ENCODE measurements at places on chromosomes 3 and 15.
A peak's percentile ranks its signal among the peaks of the same experiment; 100 is the strongest.

DNA sequence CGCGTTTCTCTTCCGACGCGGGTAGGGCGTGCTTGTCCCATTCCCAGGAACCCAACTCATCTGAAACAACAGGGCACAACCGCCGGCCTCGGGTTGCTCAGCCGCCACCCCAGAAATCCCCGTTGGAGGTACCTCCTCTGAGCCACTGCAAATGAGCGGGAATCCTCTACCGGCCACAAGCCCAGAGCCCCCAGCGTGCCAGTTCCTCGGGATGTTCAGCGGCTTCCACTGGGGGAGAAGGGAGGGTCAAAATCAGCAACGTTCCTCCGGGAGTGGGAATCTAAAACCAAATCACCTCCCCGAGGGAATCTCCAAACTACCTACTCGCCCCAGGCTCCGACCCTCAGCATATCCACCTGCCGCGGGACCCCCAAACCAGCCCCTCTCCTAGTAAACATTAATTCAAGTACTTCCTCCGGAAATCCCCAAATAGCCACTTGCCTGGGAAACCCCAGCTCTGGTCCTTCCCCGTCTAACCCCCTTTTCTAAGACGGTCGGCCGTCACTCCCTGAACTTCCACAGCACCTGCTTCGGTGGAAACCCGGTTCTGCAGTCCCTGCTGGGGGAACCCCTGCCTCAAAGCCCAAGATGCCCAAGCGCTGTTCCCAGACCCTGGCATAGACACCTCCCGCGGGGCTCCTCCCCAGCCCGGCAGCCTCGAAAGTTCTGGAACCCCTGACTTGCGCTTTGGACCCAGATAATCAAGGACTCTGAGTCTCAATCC, 887 bp downstream of the OXTR start:
- DNase-seq, result no peak

DNA sequence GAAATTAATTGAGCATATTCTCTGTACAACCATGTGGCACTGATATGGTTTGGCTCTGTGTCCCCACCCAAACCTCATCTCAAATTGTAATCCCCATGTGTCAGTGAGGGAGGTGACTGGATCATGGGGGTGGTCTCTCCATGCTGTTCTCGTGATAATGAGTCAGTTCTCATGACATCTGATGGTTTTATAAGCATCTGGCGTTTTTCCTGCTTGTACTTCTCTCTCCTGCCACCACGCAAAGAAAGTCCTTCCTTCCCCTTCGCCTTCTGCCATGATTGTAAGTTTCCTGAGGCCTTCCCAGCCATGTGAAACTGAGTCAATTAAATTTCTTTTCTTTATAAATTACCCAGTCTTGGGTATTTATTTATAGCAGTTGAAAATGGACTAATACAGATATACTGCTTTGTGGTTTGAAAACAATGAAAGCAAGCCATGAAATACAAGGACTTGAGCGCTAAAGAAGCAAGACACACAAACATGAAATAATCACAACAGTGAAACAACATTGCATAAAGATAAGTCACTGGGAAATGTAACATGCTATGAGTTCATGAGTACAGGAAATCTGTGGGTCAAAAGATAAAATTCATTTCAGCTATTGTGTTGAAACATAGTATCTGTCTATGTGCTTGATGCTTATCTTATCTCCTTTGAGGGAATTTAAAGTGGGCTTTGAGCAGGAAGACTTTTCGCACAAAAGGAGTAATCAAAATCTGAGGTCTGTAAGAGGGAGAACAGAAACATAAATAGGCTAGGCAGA, 288.7 kb downstream of the GBE1 start:
- no peak for DNase-seq

DNA sequence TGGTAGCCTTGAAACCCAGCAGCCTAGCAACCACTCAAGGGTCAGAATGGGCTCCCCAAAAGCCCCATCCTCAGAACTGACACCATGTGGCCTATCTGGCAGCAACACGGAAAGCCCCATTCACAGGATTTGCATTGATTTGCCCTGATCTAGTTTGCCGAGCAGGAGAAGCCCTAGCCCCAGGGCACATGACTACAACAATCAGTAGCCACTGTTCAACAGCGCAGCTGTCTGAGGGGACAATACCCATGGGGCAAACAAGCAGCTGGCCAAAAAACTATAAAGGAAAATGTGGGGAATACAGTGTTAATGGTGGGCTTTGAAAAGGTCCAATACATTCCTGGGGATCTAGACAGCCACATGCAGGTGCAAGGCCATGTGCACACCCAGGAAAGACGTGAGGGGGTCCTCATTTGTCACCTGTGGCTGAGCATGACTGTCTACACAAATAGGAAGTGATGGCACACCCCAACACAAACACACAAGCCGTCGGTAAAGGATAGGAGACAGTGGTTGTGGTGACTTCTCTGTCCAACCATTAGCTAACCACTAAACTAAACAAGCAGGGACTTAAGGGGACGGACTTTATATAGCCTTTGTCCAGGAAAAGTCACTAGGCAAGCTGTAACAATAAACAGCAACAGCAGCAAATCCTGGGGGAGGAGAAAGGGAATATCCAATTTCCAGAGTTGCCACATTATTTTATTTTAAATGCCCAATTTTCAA, 113.7 kb downstream of the LRIG1 start:
- DNase-seq, result no peak

GRCh38 chr15:67945951-67946700, 106.3 kb upstream of the RNU6-1 start:
- DNase-seq, result no peak

GRCh38 chr3:36842275-36842674, 77.9 kb upstream of the DCLK3 start:
- no peak for DNase-seq

GRCh38 chr15:66834881-66835878, 133.1 kb downstream of the SMAD6 start:
- no peak for DNase-seq

DNA sequence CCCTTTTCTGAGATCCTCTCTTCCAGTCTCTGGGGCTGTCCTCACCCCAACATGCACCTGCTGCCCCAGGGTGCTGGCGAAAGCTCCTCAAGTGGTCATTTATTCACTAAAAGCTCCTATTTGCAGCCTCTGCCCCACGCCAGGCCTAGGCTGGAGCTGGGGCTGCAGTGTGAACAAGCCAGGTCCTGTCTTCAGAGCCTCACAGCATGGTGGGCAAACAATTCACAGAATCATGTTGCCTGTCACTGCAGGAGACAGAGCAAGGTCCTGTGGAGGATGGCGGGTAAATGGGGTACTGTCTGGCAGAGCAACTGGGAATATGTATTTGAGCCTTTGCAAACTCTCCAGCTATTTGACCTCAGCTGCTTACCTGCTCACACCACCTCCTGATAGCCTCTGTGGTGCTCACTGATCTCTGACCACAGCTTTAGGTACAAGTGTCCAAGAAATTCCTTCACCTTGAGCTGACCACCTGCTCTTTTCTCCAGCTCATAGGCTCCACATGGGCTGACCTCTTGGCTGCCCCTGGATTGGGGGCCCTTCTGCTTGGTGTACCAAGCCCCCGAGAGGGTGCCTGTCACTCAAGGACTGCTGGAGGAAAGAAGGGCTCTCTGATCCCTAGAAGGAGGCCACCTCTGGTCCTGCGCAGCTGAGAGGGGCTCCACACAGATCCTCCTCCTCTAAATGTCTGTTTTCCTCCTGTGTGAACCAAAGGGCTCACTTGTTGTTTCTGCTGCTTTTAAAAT, 35.6 kb downstream of the AMOTL2 start:
- no peak for DNase-seq

DNA sequence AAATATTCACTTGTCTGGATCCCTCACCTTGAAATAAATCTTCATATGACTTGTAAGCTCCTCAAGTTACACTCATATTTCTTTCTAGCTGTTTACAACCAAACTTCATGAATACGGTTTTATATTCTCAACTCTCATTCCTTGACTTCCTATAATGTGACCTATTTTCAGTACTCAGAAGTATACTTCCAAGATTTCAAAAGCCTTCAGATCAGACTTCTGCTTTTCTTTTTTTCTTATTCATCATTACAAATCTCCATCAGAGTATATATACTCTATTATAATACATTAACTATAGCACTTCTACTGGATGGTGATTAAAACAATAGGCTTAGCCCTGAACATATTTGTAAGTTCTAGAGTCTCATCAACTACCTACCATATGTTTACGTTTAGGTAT, 123.6 kb upstream of the ALCAM start:
- DNase-seq, result no peak

- no peak for DNase-seq
These were observed 71.3 kb upstream of the STT3B start for GRCh38 chr3:31461426-31461825.

DNA sequence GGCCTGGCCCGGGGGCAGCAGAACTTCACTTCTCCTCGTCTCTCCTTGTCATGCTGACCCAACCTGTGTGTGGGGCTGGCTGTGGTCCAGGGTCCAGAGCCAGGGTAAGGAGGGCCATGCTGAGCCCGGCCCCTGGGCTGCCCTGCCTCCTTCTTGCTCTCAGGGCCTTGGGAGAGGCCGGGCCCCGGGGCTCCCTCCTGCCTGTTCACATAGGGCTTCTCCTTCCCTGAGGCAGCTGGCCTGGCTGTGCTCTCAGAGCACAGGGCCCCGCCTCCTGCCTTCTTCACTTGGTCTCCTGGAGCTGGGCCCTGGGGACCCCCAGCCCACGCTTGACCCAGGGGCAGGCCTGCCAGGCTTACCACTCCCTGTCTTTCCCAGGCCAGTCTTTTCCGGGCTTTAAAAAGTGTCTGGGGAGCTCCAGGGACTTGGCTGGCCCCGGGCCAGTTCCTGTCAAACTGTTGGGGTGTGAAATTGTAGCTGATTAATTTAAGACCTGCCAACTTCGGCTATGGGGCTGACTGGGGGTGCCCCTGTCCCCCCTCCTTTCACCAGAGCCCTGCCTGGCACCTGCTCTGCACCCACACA, 11.8 kb downstream of the PLXNA1 start:
- no peak for DNase-seq

- no peak for DNase-seq
These were observed 30.5 kb downstream of the HERC1 start for GRCh38 chr15:63803106-63803886.

DNA sequence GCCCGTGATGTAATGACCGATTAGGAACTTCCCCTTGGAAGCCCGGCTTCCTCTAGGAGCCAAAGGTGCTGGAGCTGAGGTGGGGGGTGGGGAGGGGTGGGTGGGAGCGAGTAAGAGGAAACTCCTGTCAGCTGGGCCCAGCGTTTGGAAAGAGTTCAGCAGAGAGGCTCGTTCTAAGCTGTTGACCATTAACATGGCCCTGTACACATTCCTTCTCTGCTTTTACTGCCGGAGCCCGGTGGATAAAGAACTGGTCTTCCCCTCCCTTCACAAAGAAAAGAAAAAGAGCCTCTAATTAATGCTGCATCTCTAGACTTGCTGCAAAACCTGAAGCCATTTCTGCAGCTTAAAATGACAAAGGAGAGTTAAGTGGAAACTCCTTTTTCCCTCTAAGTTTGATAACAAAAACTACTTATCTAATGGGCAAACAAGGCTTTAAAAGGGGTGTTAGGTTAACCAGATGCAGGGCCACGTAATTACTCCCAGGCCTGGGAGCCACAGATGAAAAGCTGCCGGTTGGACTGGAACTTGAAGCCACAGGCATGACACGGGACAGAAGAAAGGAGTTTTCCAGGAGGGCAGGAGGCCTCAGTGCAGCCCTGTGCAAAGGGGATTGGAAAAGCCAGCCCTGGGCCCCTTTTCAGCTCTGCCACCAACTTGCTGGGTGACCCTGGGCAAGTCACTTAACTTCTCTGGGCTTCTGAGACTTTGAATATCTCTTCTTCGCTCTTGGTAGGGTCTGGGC, 71.3 kb downstream of the SMAD6 start:
- DNase-seq, result peak; percentile 45

Data from left colon (tissue), 2 donors.